HepG2 (cell line): ENCODE measurements at places on chromosomes 4 and X. TPM values are rescaled to one million over a fixed set of nuclear protein-coding genes. Genes with fewer than 3 reads are reported as not detected.
A peak's percentile ranks its signal among the peaks of the same experiment; 100 is the strongest.

GRCh38 chr4:172628263-172628662, 540.3 kb upstream of the GALNT7 start:
- no peak for DNase-seq
- H3K27me3 ChIP-seq = no peaks in the 10 kb centered on the region
- H3K4me1 ChIP-seq = no peaks in the 10 kb centered on the region
- no peak overlapping the region for H3K4me3 ChIP-seq
- H3K27ac ChIP-seq = no peak overlapping the region
- H3K36me3 ChIP-seq = no peaks in the 10 kb centered on the region

DNA sequence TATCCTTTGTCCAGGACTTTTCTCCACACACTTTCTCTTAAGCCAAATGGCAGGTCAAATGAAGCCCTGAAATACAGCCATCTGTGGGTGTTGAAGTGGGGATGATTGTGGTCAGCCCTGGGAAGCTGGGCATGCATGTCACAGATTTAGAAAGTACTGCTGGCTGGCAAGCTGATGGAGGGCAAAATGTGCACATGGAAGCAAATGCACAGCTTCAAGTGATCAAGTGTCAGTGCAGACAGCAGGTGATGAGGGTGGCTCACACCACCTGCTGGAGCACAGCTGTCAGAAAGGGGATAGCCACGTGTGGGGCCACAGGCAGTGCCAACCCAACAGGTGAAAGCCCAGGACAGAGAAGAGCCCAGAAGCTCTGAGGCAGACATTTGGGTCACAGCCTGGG, 40.3 kb upstream of the ATXN3L start:
- H3K36me3 ChIP-seq = no peaks in the 10 kb centered on the region
- H3K27ac ChIP-seq = no peak overlapping the region
- no peak overlapping the region for H3K4me3 ChIP-seq
- no peaks in the 10 kb centered on the region for H3K27me3 ChIP-seq

DNA sequence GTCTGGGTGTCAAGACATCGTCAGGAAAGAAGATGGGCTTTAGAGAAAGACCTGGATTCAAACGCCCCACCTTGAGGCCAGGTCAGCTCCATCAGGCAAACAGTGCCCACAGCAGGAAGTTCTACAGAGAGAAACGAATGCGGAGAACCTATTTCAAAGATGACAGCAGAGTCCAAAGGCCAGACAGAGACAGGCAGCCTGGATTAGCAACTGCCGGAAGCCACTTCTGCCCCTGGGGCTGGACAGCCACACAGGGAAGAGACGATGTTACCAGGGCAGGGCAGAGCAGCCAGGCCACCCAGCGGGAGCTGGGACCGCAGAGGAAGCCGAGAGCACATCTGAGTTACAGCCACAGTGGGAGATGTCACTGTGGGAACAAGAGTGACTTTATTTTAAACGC, 1.2 kb downstream of the C4orf50 start:
- no peaks in the 10 kb centered on the region for H3K36me3 ChIP-seq
- H3K27ac ChIP-seq = no peak overlapping the region
- H3K4me1 ChIP-seq = peaks cover 14% of the 10 kb centered on the region
- H3K27me3 ChIP-seq = peaks cover 6% of the 10 kb centered on the region; the same call in 1 of the 2 replicates

The VCX3A gene
- not detected in 2 replicates for total RNA-seq

The TMEM187 gene
- total RNA-seq = 1.7 and 2.2 TPM in 2 replicates

The BGN gene
- total RNA-seq = 0.18 TPM in 1 of 2 replicates, not detected in the other

GRCh38 chr4:142420311-142421095, 425.6 kb downstream of the INPP4B start:
- H3K4me3 ChIP-seq = no peak overlapping the region
- no peaks in the 10 kb centered on the region for H3K4me1 ChIP-seq
- H3K27ac ChIP-seq = no peak overlapping the region

DNA sequence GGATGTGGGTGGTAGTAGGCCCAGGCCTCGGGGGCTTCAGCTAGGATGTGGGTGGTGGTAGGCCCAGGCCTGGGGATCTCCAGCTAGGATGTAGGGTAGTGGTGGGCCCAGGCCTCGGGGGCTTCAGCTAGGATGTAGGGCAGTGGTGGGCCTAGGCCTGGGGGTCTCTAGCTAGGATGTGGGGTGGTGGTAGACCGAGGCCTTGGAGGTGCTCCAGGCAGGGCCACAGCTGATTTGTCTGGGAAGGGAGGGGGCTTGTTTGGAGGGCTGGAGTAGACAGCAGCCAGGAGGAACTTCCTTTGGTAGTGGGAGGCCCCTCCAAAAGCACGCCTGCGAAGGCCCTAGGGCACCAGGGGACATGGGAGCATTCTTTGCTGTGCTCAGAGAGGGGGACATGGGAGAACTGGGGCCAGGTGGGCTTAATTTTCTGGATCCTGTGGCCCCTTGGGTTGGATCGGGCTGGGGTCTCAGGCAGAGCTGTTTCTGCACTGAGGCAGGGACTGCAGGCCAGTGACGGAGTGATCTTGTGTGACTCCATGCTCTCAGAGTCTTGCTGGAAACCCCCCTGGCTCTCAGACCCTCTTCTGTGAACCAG, 3.3 kb upstream of the SPON2 start:
- H3K27ac ChIP-seq = no peak overlapping the region
- H3K36me3 ChIP-seq = 0 out of 3 replicates have a peak, but pooled peaks cover 1% of the 10 kb centered on the region
- no peak overlapping the region for H3K4me3 ChIP-seq
- no peaks in the 10 kb centered on the region for H3K27me3 ChIP-seq
- H3K4me1 ChIP-seq = peaks cover 61% of the 10 kb centered on the region

DNA sequence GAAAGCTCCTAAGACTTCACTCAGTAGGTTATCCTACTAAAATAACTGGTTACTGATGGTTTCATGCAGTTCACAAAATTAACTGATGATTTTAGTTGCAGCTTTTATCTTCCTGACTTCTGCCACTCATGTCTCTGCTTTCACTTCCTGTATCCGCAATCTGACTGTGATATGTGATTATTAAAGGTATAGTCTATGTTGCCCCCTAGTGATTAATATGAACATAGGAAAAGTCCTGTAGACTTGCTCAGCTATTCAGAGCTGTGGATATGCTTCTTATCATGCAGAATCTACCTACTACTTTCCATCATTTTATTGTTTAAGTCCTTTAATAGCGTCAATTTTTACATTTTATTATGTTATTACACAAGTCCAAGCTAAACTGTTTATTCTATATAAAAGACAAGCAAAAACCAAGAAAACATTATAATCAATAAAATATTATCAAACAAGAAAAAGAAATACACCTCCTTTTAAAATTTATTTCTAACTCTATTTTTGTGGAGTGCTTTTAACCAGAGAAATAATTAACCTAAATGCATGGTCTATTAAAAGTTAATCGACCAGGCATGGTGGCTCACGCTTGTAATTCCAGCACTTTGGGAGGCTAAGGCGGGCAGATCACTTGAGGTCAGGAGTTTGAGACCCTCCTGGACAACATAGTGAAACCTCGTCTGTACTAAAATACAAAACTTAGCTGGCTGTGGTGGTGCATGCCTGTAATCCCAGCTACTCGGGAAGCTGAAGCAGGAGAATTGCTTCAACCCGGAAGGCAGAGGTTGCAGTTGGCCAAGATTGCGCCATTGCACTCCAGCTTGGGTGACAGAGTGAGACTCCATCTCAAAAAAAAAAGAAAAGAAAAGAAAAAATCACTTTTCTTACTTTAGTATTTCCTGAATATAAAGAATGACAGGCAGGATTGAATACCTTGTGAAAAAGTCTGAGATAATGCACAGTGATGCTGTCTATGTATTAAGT, 40.4 kb upstream of the TLR2 start:
- H3K4me1 ChIP-seq = peaks cover 22% of the 10 kb centered on the region
- peak; percentile 66 for DNase-seq
- no peaks in the 10 kb centered on the region for H3K27me3 ChIP-seq
- peak overlapping the region; percentile 16; the same call in 1 of the 2 replicates for H3K4me3 ChIP-seq
- no peaks in the 10 kb centered on the region for H3K36me3 ChIP-seq

- DNase-seq = no peak
- no peaks in the 10 kb centered on the region for H3K4me1 ChIP-seq
- H3K36me3 ChIP-seq = no peaks in the 10 kb centered on the region
- no peaks in the 10 kb centered on the region for H3K27me3 ChIP-seq
- H3K27ac ChIP-seq = no peak overlapping the region
Observed at GRCh38 chr4:48854395-48854683, 23.5 kb downstream of the OCIAD1 start.

DNA sequence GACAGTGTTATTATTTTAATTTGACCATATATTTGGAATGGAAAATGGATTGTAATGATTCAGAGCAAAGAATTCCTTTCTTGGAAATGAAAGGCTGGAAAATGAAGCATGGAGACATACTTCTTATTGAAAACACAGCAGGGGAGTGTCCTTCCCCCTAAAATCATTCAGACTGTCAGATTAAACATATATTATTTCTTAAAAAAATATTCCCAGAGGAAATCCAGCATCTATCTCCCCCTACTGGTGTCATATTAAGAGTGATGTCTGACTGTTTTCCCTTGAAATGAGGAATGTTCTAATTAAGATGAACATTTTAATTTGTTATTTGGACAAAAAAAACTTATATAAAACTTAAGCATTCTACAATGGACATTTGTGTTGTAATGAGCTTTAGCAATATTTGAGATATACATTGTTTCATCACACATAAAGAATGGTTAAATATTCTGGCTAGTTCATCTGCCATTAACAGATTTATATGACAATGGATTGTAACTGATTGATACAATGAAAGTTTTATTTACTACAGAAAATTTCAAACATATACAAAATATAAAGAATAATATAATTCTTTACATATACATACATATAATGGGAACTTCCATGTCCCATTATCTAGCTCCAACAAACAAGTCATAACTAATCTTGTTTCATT, 264.6 kb downstream of the SPRY1 start:
- peaks cover 30% of the 10 kb centered on the region for H3K4me1 ChIP-seq
- H3K36me3 ChIP-seq = peaks cover 4% of the 10 kb centered on the region
- no peak for DNase-seq
- H3K4me3 ChIP-seq = no peak overlapping the region
- H3K27me3 ChIP-seq = no peaks in the 10 kb centered on the region

The GPR82 gene
- total RNA-seq = not detected in 2 replicates

DNA sequence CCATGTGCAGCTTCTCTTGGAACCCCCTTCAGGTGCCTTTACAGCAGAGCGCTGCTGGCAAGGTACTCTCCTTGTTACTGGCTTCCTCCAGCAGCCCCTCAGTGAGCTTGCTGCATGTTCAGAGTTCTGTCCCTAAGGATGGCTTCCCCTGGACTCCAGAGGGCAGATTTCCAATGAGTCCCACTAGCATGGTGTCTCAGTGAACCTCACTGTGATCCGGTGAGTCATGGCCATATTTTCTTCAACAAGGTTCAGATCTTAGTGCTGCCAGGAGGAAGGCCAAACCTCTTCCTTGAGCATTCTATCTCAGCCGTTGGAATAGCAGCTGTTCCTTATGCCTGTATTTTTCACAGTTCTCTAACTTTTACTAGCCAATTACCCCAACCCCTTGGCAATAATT, 98.8 kb downstream of the CASK start:
- DNase-seq = no peak
- no peaks in the 10 kb centered on the region for H3K36me3 ChIP-seq
- H3K27me3 ChIP-seq = no peaks in the 10 kb centered on the region
- no peak overlapping the region for H3K27ac ChIP-seq

DNA sequence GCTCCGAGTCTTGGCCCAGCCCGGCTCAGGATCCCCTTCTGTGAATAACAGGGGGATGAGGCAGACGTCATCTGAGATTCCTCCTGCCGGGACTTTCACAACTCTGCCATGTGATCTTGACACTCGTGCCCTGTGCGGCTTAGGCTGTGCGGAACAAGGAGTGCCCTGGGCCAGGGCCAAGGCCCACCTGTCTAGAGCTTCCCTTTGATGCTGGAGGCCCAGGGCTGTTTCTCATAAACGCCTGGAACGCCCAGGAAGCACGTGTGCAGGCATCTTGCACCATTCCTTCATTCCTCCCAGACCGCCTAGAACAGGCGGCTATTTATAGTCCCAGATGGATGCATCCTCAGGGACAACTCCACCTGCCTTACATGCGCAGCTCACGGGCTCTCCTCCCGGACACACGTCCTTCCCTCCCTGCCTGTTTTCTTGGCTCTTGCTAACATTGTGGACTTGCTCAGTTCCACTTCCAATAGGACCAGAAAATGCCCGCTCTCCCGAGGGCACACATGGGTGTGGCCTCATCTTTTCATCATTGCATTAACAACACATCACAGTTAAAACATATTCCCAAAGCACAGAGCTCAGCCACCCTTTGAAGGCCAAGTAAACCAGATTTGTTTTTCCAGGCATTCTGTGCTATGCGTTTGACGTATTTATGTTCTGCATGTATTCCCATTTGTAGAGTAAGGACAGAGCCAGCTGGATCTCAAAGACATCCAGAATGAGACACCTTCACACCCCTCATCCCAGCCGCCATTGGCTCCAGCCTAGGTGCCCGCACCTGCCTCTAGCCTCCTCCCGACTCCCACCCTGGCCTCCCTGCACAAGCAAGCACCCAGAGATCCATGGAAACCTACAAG, 57.2 kb downstream of the ABLIM2 start:
- H3K4me3 ChIP-seq = no peak overlapping the region
- peaks cover 44% of the 10 kb centered on the region; the same call in 2 of the 3 replicates for H3K27me3 ChIP-seq
- H3K36me3 ChIP-seq = no peaks in the 10 kb centered on the region
- H3K4me1 ChIP-seq = no peaks in the 10 kb centered on the region; the same call in 1 of the 2 replicates
- DNase-seq = peak; percentile 15

DNA sequence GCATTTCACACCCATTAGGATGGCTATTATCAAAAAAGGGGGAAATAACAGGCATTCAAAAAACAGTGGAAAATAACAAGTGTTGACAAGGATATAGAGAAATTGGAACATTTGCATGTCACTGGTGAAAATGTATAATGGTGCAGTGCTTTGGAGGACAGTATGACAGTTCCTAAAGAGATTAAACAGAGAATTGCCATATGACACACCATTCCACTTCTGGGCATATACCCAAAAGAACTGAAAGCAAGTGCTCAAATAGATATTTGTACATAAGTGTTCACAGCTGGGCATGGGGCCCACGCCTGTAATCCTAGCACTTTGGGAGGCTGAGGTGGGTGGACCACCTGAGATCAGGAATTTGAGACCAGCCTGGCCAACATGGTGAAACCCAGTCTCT, 348.1 kb downstream of the NR3C2 start:
- H3K27ac ChIP-seq = no peak overlapping the region
- no peaks in the 10 kb centered on the region for H3K36me3 ChIP-seq
- no peak overlapping the region for H3K4me3 ChIP-seq
- H3K27me3 ChIP-seq = no peaks in the 10 kb centered on the region
- no peak for DNase-seq

The RTL5 gene
- total RNA-seq = not detected in 2 replicates

The SUPT20HL1 gene
- total RNA-seq = not detected in 2 replicates

The CXCL5 gene
- not detected in 2 replicates for total RNA-seq

The IL2RG gene
- total RNA-seq = not detected in 2 replicates

The UGT2B17 gene
- total RNA-seq = not detected in 2 replicates

DNA sequence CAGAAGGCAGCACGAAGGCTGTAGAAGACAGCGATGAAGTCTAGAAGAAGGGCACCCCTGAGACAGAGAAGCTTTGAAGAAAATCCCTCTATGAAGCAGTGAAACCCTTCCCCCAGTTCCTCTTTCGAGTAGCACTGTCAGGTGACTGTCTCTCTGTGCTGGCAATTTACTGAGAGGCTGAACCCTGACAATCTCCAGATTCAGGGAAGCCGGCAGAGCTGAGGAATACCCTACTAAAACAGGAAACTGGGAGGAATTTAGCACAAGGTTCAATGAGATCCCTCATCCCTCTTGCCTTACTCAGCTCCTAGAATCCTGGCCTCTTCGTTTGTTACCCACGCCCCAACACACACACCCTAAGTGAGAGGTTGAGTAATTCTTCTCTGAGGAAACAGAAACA, 239.7 kb upstream of the NOCT start:
- no peak overlapping the region for H3K4me3 ChIP-seq
- no peaks in the 10 kb centered on the region for H3K4me1 ChIP-seq
- H3K27ac ChIP-seq = no peak overlapping the region
- no peaks in the 10 kb centered on the region for H3K27me3 ChIP-seq

The SSX4 gene
- not detected in 2 replicates for total RNA-seq
